ENCODE measurements at places on chromosomes 7 and 10. TPM values are rescaled to one million over a fixed set of nuclear protein-coding genes. Genes with fewer than 3 reads are reported as not detected.

DNA sequence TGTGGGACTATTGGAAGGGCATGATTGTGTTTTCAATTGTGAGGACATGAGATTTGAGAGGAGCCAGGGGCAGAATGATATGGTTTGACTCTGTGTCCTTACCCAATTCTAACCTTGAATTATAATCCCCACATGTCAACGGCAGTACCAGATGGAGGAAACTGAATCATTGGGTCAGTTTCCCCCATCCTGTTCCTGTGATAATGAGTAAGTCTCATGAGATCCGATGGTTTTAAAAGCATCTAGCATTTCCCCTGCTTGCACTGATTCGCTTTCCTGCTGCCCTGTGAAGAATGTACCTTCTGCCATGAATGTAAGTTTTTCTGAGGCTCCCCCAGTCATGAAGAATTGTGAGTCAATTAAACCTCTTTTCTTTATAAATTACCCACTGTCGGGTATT, 1367.1 kb downstream of the XPNPEP1 start:
- no peak for DNase-seq

GRCh38 chr7:134548877-134549276, at the start of gene AKR1B15:
TSS of gene AKR1B15 (plus strand) at chr7:134549110. CDS start at chr7:134564620, 15,510 bp downstream.
- no peak for DNase-seq

DNA sequence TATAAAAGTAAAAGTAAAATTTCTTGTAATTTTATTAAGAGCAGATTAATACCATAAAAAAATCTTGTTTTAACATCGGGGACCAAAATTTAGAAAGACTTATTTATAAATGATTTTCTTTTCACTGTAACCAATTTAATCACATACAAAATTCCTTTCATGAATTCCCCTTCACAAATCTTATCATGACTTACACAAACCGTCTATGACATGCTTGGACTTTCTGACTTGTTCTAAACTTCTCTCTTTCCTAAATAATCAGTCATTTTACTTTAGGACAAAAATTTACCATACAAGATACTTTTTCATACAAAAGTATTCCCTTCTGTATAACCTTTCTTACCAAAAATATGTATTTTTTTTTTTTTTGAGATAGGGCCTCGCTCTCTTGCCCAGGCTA, 9.3 kb downstream of the CROT start:
- no peak for DNase-seq

MNX1 gene
- total RNA-seq, result not detected

GRCh38 chr7:74006451-74007241, 21.3 kb upstream of the ELN start:
- no peak for DNase-seq

GRCh38 chr10:87504307-87504639, 420 bp upstream of the MINPP1 start:
- DNase-seq, result no peak

ABCB8 gene
- 17.1 TPM for total RNA-seq

UCN3 gene
- total RNA-seq, result not detected

SLC26A5 gene
- 1.6 TPM for total RNA-seq

ATP5MK gene
- 231 TPM for total RNA-seq

DHTKD1 gene
- total RNA-seq, result 25.0 TPM

DNA sequence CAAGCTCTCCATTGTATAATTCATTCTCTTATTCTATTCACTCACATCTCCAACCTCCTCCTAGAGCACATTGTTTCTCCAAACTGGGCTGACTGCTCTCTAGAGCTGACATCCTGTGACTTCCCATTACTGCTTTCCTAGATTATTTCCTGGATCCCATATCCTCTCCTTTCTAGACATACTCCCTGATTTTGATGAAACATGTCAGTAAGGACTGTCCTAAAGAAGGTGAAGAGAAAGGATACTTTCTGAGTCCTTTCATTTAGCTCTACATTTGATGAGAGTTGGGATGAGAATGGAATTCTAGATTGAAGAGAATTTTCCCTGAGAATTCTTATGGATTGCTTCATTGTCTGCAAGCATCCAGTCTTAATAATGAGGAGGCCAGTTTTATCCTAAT, 78.8 kb downstream of the CNNM2 start:
- DNase-seq, result no peak

- peak; percentile 82 for DNase-seq
Measured at GRCh38 chr10:71476228-71477011, 79.7 kb downstream of the CDH23 start.

GRCh38 chr7:5564894-5565293, 141.3 kb upstream of the TNRC18 start:
- DNase-seq, result no peak

NUTM2E gene
- total RNA-seq, result not detected

DNA sequence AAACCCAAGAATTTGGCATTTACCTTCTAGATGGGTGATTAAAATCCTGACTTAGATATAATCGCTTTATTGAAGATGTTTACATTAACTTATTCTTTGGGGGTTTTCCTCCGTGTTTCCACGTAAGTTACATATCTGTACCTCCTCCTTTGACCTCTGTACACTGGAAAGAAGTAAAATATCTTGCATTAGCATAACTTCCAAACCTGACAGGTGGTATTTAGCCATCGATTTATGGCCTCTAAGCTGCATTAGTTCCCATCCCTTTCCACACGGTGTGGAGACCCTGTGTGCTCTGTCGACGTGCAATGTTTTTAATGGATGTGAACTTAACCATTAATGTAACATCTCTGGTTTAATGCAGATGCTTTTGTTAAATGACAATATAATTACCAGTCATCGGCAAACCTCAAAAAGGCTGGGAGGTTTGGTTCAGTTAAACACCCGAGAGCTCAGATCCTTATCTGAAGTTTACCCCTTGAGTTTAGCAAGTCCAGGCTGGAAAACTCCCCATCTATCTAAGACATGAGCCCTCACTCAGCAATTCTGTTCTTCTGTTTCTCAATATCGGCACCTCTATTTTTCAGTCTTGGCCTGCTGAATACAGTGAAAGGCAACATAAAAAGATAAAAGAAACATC, 295.2 kb downstream of the GATA3 start:
- no peak for DNase-seq

ANXA8 gene
- 7.7 TPM for total RNA-seq

- no peak for DNase-seq
Measured at GRCh38 chr10:13483073-13483472, 45.7 kb downstream of the BEND7 start.

- DNase-seq, result no peak
Measured at GRCh38 chr7:129801882-129802281, 150.9 kb downstream of the UBE2H start.

DNA sequence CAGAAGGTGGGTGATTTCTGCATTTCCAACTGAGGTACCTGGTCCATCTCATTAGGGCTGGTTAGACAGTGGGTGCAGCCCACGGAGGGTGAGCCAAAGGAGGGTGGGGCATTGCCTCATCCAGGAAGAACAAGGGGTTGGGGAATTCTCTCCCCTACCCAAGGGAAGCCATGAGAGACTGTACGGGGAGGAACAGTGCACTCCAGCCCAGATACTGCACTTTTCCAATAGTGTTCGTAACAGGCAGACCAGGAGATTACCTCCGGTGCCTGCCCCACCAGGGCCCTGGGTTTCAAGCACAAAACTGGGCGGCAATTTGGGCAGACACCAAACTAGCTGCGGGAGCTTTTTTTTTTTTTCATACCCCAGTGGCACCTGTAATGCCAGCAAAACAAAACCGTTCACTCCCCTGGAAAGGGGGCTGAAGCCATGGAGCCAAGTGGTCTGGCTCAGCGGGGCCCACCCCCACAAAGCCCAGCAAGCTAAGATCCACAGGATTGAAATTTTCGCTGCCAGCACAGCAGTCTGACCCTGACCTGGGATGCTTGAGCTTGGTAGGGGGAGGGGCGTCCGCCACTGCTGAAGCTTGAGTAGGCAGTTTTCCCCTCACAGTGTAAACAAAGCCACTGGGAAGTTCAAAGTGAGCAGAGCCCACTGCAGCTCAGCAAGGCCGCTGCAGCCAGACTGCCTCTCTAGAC, 31.2 kb downstream of the ARMC10 start:
- DNase-seq, result no peak

DNA sequence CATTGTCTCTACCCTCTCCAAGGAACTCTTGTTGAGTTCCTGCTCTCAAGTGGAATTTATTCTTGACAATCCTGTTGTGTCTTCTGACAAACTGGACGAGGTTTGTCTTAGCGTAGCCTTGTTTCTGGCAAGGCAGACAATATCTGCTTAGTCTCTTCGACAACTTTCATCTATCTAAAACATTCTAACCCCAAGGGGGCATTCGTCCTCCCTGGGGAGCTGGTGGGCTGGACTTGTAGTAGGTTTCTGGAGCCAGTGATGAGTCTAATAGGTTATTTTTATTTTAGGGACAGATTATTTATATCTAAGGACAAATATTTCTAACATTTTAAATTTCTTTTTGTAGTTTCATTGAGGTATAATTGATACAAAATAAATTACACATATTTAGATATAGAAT, 7.3 kb upstream of the C10orf120 start:
- DNase-seq, result no peak

- DNase-seq, result no peak
Measured at GRCh38 chr7:95777269-95777668, 4.9 kb downstream of the DYNC1I1 start.
